ENCODE measurements at places on chromosomes 7 and 10.
A peak's percentile ranks its signal among the peaks of the same experiment; 100 is the strongest.

DNA sequence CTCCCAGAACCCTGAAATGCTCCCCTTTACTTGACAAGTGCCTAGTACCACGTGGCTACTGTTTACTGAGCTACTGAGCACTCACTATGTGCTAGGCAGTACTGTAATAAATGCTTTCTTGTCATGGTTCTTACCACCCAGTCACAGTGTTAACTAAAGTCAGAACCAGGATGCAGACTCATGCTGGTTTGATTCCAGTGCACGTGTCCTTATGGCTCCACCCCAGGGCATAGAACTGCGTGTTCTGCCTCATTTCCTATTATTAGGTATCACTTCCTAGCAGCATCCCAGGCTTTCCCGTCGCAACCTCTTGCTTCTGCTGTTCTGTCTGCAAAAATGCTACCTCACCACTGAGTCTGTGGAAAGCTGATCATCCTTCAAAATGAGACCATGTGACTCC lies 71.7 kb upstream of the DOCK1 start:
- DNase-seq: no peak

DNA sequence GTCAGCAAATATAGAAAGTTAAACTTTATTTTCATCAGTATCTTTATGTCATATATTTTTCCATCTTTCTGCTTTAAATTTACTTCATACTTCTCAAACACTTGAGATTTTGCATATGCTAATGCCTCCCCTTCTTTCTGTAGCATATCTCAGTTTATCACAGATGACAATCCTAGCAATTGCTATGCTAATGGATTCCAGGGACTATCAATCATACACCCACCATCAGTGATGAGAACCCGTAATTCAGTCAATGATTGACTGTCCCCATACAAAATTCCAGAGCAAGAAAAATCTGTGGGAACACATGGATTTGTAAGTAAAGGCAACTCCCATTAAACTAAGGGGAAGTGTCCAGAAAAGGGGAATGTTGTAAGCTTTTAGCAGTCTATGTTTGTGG lies 432.4 kb upstream of the SEMA3D start:
- DNase-seq: no peak

DNA sequence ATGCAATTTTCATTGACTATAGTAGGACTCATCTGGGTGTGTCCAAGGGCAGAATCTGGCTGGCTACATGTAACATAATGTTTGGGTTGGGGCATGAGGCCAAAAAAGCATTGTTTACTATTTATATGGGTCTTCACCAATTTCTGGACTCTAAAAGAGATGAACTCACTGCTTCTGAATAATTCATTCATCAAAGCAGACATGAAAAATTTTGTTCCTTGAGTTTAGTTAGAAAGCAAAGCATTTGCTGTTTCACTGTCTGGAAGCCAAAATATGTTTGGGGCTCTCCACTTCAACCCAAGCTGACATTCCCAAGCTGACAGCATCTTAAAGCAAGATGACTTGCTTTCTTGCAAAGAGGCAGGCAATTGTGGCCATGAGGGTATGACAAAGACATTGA lies 670.6 kb downstream of the SUGCT start:
- DNase-seq: no peak

- DNase-seq: no peak
Measured at GRCh38 chr7:39252916-39253315, 275.2 kb downstream of the POU6F2 start.

- no peak for DNase-seq
Measured at GRCh38 chr10:98610301-98610700, 163.6 kb upstream of the HPS1 start.

DNA sequence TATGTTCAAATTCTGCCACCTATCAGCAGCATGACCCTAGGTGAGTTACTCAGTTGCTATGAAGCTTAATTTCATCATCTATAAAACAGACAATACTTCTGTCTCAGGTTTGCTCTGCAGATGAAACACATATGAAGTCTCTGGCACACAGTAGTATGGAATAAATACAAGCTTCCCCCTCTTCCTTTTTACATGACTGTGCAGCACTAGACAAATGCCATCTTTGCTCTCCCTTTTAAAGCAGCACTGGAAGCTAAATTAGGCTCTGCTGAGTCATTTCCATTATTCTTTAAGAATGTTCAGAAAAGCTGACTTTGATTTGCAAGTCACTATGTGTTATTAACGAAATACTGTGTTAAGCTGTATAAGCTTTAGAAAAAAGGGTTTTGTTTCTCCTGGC lies 40.7 kb upstream of the ANAPC16 start:
- DNase-seq: no peak

DNA sequence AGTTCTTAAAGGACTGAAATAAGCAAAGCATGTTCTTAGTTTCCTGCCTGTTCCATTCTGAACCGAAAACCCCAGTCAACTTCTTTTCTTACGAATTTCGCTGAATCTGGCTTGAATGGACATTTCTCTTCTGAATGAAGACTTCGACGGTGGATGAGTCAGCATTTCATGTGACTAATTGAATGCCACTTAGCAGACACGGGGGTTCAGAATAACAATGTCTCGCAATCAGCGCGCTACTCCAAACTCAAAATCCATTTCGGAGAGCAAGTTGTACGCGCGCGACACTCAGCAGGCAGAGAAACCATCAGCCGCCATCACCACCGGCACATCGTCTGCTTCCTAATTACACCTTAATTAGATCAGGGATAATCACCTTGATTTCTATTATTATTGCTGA lies 239.0 kb upstream of the KLF6 start:
- no peak for DNase-seq

GRCh38 chr7:27147199-27148030 lies at the start of gene HOXA6:
Gene HOXA6 (minus strand): TSS chr7:27147774. CDS start chr7:27147749, 25 bp downstream.
- DNase-seq: peak; percentile 94

- no peak for DNase-seq
Measured at GRCh38 chr7:121279822-121280221, 49.0 kb upstream of the WNT16 start.

- no peak for DNase-seq
Measured at GRCh38 chr10:105843786-105844185, 1202.7 kb downstream of the SORCS3 start.

- no peak for DNase-seq
Measured at GRCh38 chr10:31778627-31779026, 150.0 kb downstream of the ARHGAP12 start.

- DNase-seq: no peak
Measured at GRCh38 chr10:109239371-109239770, 683.9 kb downstream of the XPNPEP1 start.

- no peak for DNase-seq
Measured at GRCh38 chr7:141466151-141466904, 84.9 kb upstream of the AGK start.

DNA sequence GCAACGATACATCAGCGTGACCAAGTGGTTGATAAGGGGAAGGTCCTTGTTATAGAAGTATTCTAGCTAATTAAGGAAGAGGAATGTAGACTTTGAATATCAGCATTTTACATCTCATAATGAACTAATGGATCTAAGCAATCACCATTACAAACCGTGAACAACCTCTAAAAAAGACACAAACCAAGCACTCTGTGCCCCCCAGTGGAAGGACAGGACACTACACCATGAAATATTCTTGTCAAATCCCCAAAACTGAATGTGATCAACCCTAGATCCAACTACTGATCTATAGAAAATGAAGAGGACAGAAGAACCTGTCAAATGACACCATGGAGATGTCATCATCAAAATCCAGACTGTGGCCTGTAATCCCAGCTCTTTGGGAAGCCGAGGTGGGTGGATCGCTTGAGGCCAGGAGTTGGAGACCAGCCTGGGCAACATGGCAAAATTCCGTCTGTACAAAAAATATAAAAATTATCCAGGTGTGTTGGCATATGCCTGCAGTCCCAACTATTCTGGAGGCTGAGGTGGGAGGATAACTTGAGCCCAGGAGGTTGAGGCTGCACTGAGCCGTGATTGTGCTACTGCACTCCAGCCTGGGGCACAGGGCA lies 111.3 kb upstream of the CARD11 start:
- peak; percentile 69 for DNase-seq

- DNase-seq: no peak
Measured at GRCh38 chr7:44607141-44608068, 978 bp downstream of the OGDH start.

- DNase-seq: peak; percentile 64
Measured at GRCh38 chr10:17512341-17513001, 58.1 kb upstream of the ST8SIA6 start.

- DNase-seq: no peak
Measured at GRCh38 chr10:33453081-33454025, 118.9 kb upstream of the NRP1 start.

GRCh38 chr7:22357311-22358175 lies 589 bp upstream of the RAPGEF5 start:
- peak; percentile 73 for DNase-seq

GRCh38 chr7:81293806-81294205 lies 375.0 kb upstream of the SEMA3C start:
- DNase-seq: no peak

GRCh38 chr7:128770233-128770632 lies 5.4 kb downstream of the OPN1SW start:
- DNase-seq: no peak

DNA sequence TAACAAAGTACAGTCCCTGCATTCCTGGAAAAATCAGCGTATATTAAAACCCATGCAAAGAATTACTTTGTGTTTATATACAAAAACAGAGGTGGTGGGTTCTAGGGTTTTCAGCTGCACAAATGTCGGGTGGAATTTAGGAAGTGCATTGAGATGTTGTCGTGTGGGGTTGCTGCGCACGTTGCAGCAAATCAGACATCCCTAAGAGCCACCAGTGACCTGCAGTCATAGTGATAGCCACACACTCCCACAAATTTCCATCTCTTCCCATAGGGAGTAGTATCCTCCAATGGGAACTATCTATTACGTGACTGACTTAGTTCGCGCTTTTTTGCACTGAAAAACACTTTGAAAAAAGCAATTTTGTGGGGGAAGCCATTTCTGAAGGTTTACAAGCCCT lies 375.2 kb upstream of the GALNT17 start:
- no peak for DNase-seq

DNA sequence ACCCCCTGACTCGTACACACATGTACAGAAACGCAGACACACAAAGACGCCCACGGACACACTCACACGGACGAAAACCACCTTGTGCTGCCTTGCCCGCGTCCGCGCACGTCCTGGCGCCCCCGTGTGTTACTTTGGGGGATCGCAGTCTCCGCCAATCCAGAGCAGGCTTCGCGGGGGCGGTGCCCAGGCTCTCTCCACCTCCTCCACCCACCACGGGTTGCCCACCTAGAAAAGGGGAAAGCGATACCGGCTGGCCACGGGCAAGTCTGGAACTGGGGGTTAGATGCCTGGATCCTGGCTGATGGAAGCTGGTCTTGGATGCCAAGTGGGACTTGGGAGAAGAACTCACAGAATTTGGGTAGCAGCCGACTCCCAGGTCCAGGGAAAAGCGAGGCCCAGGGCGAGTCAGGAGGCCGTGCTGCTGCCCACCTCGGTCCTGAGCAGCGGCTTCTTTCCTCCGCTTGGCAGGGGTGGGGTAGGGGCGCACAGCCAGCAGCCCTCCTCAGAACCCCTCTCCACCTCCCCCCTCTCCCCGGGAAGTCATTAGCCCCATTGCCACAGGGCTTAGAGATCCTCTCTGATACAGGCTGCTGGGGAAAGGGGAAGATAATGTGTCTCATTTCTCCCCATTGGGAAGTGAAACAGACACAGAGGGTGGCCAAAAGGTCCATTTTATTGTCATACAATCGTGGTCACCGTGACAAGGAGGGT lies 4.6 kb upstream of the VGF start:
- peak; percentile 71 for DNase-seq

DNA sequence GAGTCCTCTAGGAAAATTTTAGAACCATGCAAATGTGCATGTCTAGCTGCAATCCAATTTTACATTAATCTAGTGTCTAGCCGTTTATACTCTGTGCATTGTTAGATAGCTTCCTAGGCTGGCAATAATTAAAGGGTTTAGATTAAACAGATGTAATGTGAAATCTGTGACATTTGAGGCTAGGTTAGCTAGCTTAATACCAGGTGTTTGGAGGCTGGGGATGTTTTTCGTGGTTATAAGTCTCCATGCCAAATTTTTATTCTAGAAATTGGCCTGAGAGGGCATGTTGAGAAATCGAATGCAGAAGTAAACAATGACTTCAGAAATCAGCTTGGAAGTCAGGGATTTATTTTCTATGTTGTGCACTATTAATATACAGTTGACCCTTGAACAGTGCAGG lies 94.2 kb downstream of the ST7 start:
- no peak for DNase-seq

DNA sequence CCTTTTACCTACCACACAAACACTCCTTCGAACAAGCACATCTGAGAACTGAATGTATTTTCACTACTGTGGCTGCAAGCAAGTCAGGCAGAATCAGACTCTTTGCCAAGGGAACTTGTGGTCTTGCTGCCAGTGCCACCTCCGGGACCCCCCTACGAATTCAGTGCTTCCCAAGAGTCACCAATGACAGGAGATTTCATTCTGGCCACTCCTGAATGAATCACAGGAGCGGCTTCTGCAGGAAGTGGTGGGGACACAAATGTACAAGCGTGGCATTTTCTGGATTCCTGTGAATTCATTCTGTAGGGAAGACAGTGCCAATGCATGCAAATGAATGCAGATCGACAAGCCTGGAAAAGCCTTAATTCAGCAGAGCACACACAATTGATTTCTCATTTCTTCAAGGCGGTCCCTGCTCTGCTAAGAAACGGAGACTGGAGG lies 161.2 kb downstream of the CAMK1D start:
- no peak for DNase-seq

DNA sequence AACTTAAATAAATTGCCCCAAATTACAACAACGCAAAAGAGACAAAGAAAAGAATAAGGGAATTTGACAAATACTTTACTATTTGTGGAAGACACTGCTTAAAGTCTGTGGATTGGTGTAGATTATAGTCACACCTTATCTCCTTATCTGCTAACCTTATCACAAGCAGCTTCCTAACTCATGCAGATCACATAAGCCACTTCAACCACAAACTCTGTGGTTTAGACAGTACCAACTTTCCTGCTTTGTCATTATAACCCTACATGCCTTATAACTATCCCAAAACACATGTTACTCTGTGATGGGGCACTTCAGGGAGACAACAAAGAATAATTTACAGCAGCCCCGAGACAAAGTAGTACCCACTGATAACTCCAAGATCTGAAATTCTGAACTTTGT lies 41.5 kb upstream of the PPP3CB start:
- DNase-seq: no peak

- no peak for DNase-seq
Measured at GRCh38 chr10:116160271-116160670, 112.7 kb downstream of the GFRA1 start.

- no peak for DNase-seq
Measured at GRCh38 chr10:68239596-68240150, 7.8 kb upstream of the ATOH7 start.

- DNase-seq: no peak
Measured at GRCh38 chr10:125124907-125125306, 35.5 kb downstream of the CTBP2 start.

DNA sequence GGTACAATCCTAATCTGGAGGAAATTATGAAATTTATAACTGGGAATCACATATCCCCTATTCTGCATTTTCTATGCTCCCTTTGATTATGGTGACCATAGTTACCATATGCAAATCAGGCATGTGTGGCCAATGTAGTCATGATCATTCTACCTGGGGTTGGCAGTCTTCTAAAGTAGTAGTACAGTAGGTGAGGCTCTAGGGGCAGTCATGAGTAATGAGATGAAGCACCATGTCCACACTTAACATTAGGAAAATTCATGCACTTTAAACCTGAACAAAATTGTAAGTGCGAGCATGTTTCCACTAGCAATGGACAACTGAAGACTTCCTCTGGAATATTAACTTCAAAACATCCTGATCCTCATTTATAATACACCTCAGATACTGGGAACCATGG lies 545.9 kb downstream of the SUGCT start:
- peak; percentile 63 for DNase-seq
